OCI-M1 (cell line): ENCODE measurements at places on chromosomes 2 and 18.

DNA sequence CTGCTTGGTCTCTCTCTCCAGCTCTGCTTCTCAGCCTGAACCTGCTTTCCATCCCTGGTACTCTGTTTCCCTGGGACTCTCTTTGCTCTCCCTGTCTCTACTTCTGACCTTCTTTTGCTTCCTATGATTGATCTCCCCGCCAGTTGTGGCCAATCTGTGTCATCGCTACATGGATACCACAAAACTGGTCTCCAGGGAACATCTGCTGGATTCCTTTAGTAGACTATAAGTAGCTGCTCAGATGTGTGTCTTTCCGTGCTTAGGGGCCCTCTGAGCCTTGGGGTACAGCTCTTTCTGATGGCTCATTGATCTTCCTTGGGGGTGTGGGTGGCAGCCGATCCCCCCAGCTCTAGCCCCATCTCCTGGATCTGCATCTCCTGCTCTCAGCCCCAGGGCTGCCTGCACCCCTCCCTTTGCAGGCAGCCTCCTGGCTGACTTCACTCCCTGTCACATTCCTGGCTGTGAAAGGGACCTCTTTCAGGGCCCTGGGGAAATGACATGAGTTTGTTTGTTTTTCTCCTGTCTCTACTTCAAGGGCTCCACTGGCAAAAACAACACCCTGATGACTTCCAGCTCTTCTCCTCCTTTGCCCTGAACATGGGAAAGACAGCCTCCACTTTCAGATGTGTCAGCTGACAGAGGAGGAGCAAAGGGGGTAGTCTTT, 333.7 kb downstream of the CYP26B1 start:
- DNase-seq: no peak

- no peak for DNase-seq
Measured at GRCh38 chr2:38433607-38433975, 56.5 kb upstream of the ATL2 start.

GRCh38 chr18:31204166-31204565, 41.5 kb upstream of the DSC1 start:
- DNase-seq: no peak

DNA sequence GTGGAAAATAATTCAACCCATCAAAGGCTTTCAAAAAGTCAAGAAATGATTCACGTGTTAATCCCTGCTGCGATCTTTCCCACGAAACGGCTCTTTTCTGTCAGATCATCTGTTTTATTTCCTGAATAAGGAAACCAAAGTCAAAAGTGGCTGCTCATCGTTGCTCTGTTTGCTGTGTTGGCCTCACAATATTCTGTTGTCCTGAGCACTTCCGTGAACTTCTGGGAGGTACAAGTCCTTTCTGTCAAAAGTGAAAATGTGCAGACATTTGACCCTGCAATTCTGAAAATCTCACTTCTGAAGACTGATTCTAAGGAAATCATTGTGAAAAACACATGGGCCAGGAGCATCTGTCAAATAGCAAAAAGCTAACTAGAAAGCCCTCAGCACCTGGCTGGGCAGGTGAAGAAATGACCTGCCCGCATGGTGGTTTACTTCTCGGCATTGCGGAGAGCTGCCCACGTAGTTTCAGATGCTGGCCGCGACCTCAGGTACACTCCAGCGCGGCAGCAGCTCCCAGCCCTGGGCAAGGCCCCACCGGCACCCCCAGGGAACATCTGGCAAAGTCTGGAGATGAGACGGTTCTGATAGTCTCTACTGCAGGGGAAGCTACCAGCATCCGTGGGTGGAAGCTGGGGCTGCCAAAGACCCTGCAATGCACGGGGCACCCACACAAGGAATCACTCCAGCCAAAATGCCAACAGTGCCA, 31.9 kb upstream of the GPC1 start:
- DNase-seq: no peak

- no peak for DNase-seq
Measured at GRCh38 chr18:45782662-45783061, 42.8 kb upstream of the SIGLEC15 start.

- no peak for DNase-seq
Measured at GRCh38 chr2:188797371-188797770, 176.8 kb upstream of the COL3A1 start.

DNA sequence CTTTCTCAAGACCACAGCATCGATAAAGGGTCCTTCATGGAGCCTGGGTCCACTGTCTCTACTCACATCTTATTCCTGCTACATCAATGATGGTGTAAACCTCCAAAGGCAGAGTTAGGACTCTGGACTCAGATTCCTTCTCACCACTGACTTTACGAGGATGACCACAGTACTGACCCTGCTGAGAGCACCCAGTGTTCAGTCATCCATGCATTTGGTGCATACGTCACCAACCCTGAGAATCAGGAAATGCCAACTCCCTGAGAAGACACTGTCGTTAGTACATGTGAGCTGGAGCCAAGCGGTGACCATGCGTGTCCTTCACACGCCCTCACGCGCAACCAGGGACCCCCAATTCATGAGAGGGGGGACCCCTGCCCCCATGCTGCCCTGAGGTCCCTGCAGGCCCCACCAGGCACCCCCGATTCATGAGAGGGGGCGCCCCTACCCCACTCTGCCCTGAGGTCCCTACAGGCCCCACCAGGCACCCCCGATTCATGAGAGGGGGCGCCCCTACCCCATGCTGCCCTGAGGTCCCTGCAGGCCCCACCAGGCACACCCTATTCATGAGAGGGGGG, 178.4 kb upstream of the TPO start:
- DNase-seq: no peak

DNA sequence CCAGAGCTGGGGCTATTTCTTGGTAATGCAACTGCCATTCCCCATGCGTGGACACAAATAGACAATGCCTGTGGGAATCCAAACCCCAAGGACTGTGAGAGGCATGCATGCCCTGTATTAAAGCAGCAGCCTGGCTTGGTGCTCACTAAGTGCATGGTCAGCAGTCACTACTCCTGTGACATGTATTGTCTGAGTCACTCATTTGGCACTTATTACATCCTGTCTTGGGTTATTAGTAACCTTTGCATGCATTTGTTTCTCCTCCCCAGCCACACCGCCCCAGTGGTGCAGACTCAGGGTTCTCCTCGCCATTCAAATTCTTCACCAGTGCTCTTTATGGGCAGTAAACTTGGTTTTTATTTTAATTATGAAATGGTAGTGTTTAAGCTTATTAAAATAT, 30.2 kb downstream of the PRKCE start:
- DNase-seq: no peak

GRCh38 chr18:34913837-34914661, 127.2 kb upstream of the MAPRE2 start:
- no peak for DNase-seq

DNA sequence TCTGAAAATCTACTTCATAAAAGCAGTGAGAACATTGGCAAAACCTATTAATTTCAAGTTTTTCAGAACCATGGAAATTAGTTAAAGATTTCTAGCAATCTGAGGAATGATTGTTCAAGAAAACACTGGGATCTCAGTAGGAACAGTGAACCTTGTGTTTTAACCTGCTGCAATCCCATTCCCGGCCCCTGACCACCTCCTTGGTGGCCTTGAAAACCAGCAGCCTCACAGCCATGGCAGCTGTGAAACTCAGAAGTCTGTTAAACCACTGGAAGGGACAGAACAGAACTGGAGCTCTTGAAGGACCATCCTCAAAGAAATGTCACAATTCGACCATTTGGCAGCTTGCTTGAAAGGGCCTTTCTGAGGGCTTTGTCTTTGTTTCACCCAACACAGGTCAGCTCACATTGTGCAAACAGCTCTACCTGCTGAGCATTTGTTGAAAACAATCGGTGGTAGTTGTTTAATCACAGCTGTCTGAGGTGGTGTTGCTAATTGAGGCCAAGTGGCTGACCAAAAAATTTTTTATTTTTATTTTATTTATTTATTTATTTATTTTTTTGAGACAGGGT, 25.8 kb downstream of the NEDD4L start:
- no peak for DNase-seq

DNA sequence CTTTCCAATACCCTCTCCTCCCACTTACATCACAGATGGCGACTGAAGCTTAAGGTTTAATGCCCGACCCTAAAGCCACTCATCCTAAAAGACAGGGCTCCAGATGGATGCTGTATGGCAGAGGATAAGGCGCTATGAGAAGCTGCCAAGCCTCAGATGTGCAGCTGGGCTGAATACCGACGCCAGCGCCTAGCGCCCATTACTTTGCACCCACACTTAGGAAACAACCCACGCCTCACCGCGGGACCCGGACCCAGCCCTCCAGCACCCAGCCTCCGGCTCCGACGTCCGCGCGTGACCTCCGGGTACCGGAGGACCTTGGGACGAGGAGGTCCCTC, 335 bp downstream of the TRAK2 start:
- no peak for DNase-seq

- DNase-seq: peak; percentile 66
Measured at GRCh38 chr2:236177967-236178889, 10.0 kb upstream of the GBX2 start.

DNA sequence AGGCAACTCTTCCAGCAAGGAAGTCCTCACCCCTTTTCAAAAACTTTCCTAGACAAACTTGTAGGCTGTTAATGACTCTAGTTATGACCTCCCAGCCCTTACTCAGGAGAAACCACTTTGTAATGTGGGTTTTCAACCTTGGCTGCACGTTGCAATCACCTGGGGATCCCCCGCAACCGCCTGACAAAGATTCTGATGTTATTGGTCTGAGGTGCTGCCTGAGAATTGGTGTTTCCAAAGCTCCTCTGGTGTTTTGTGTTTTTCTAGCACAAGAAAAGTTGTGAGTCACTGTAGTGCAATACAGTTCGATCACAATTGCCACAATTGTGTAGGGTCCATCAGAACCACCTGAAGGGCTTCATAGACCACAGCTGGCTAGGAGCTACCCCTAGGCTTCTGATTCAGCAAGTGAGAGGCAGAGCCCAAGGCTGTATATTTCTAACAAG, 121.6 kb downstream of the SP100 start:
- DNase-seq: no peak

DNA sequence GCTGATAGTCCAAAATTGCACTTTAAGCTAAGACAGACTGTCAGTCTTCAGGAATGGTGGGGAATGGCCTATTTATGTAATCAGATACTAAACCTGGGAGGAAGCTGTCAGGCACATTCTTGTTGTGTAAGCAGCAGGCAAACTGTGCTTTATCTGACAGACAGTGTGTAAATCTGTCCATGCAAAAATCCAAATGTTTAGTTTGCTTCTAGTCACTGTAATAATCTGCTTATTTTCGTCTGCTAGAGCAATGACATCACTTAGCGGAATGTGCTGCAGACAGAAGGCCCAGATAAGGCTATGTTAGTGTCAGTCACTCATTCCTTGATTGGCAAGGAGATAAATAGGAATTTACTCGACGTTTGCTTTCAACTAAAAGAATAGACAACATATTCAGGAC, 263.5 kb downstream of the ZNF407 start:
- peak; percentile 2 for DNase-seq

- DNase-seq: no peak
Measured at GRCh38 chr2:165197346-165197745, 6.5 kb downstream of the SCN3A start.

DNA sequence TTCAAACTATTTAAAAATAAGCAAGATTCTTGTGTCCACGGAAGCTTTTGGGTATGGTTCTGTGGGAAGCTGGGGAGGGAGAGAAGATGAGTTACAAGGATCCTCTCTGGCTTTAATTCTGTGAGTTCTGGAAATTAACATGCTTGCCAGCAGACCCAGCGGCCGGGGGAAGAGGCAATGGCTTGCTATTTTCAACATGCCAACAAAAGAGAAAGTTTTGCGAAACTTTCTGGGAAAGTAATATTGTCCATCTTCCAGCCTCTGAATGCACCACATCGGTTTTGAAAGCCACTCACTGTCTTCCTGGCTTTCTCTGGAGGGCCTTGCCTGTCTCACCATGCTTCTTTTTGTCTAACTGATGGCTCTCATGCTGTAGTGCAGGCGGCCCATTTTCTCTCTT, 85.7 kb downstream of the EN1 start:
- no peak for DNase-seq
